ENCODE measurements at places on chromosomes 7 and 10.

- DNase-seq = no peak
Observed at GRCh38 chr7:41661596-41661995, 41.3 kb downstream of the INHBA start.

DNA sequence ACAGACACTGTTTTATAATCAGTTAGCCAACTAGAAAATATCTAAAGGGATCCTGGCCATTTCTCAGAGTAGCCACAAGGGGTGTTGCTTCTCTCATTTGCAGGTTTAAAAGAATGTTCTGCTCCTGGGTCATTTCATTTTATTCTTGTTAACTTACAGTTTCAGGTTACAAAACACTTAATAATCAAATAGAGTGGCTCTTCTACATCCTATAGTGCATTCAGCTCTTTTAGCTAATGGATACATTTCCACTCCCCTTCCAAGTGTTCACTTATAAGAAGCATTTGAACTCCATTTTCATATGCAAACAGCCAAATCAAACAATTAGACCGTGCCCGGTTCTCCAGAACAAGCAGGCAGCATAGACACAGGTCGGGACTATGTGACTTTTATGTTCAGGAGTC is 117.5 kb downstream of the TRIL start:
- no peak for DNase-seq

DNA sequence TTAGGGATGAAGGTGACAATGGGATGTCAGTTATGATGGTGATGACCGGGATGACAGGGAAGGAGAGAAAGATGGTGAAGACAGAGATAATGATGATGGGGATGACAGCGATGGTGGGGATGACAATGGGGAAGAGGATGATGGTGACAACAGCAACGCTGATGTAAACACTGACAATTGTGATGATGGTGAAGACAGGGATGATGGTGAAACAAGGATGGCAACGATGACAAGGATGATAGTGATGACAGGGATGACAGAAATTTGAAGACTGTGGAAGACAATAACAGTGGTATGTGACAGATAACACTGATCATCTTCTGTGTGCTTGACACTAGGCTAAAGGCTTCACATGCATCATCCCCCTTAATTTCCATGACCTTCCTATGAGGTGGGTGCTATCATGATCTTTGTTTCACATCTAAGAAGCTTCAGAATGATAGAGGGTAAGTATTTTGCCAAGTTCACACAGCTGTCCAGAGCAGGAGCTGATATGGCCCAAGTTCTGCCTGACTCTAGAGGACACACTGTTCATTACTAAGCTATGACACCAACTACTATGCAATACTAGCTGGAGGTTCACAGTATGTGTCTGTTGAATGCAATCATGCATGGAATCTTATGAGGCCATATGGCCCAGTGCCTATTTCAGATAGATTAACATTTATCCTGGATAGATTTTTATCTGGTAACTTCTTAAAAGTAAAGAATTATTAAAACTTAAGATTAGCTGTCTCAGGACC is 105.6 kb downstream of the RNLS start:
- no peak for DNase-seq

GRCh38 chr7:137850972-137851945 is 4.5 kb upstream of the DGKI start:
- no peak for DNase-seq

DNA sequence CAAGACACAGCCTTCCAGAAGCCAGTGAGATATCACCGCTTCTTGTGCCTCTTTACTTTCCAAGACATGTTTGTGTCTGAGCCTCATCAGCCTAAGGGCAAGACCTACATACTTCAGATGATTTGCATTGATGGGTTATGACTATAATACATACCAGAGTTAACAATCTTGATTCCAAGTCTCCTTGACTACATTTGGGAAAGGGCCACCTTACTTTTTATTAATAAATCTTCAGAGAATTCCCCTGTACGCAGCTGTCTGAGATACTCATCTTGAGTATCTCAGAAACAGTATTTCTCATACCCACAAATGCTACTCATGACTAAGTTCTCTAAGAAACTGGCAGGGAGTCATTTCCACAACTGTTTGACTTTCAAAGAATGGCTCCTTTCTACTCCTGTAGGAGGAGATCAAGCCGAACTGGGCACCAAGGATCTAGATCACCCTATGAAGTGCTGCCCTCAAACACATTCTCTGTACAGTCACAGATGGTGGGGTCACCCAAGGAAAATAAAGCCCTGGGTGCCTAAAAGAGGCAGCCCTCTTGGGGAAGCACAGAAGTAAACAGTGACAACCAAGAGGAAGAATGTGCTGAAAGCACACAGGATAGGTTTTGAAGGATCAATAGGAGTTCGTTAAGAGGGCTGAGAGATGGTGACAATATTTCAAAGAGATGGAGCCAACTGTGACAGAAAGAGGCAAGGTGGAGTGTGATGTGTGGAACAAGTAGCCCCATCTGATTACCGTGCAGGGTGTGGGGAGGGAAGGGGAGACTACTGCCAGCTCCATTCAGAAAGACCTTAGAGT is 138.9 kb downstream of the JAZF1 start:
- no peak for DNase-seq

DNA sequence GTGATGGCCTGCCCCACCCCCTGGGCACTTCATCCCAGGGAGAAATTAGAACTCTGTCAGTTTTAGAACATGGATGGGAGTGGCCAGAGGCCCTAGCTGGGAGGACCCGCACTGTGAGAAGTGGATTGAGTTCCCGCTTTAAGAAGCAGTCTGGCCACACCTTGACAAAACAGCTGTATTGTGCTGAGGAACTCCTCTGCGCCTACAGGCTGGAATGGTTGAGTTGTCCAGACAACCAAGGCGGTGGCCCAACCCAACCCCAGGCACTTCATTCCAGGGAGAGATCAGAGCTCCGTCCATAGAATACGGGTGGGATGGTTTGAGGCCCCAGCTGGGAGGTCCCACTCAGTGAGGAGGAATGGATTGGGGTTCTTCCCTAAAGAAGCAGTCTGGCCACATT is 196.0 kb downstream of the TMEM26 start:
- no peak for DNase-seq

- no peak for DNase-seq
Observed at GRCh38 chr10:49228677-49229076, 40.5 kb upstream of the TMEM273 start.

DNA sequence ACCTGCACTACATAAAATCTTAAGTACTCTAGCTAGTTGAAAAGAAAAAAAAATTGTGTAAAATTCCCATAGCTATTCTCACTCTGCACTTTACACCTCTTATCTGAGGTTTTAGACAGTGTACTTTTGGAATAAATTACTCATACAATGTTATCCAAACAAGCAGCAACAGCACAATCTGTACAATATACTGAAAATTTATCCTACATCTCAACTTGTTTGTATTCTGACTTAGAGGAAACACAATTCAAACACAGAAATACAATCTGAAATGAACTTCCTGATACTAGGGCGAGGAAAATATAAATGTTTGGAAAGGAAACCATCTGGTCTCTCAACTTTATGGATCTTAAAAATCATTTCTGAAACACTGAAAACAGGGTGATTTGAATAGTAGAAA is 381.7 kb downstream of the THSD7A start:
- no peak for DNase-seq

- DNase-seq = no peak
Observed at GRCh38 chr7:155296006-155296787, 1.5 kb upstream of the INSIG1 start.

DNA sequence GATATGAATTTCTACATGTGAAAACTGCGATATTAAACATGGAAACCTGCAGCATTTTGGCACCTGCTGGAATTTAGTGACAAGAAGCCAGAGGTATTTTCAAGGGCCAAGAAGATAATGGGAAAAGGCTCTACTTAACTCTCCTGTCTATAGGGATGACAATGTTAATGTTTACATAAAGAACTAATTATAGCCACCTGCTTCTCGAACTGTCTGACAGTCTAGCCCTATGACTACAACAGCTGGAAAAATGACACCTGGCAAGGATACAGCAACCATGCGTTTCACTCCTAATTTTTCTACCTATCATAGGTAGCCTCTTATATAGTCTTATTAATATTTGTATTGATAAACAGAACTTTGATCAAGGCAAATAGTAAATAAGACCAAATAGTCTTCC is 49.6 kb downstream of the MAGI2 start:
- no peak for DNase-seq

DNA sequence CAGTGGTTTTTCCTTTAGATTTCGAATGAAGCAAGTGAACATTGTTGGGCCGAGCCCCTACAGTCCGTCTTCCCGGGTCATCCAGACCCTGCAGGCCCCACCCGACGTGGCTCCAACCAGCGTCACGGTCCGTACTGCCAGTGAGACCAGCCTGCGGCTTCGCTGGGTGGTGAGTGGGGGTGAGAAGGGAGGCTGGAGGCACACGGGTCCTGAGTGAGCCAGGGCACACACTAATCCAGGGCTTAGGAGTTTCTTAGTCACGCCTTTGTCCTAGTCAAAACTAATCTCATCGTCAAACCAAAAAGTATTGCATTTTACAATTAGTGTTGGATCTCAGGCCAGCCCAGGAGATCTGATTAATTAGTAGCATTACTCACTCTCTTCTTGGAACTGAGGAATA is 568.8 kb upstream of the FOXK1 start:
- DNase-seq = no peak

GRCh38 chr10:13401142-13401541 is 53.0 kb upstream of the SEPHS1 start:
- DNase-seq = no peak

DNA sequence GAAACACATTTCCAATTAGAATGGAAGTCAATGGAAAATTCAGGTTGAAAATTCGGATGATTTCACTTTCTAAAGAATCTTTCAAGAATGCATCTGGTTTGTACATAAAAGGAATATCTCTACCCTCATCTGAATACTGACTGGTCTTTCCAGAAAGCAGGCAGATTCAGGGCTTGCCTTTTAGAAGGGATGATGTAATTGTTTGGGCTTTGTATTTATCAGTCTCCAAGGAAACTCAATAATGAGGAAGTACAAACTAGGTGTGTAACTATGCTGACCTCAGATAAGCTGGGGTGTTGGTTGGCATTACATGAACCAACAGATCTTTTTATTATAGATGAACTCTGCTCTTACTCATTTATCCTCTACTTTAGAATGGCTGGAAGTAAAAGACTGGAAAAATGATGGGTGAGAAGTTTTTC is 24.1 kb downstream of the PDLIM1 start:
- no peak for DNase-seq

- no peak for DNase-seq
Observed at GRCh38 chr10:86698207-86698940, 30.1 kb downstream of the LDB3 start.

GRCh38 chr10:47246406-47247147 is 53.4 kb upstream of the GDF10 start:
- DNase-seq = no peak

- no peak for DNase-seq
Observed at GRCh38 chr10:97770255-97770654, 1.5 kb downstream of the SFRP5 start.

- DNase-seq = no peak
Observed at GRCh38 chr10:22673785-22674572, 40.4 kb downstream of the PIP4K2A start.

GRCh38 chr10:16242859-16243613 is 193.8 kb upstream of the PTER start:
- no peak for DNase-seq

- no peak for DNase-seq
Observed at GRCh38 chr7:17159500-17160037, 138.9 kb upstream of the AHR start.

DNA sequence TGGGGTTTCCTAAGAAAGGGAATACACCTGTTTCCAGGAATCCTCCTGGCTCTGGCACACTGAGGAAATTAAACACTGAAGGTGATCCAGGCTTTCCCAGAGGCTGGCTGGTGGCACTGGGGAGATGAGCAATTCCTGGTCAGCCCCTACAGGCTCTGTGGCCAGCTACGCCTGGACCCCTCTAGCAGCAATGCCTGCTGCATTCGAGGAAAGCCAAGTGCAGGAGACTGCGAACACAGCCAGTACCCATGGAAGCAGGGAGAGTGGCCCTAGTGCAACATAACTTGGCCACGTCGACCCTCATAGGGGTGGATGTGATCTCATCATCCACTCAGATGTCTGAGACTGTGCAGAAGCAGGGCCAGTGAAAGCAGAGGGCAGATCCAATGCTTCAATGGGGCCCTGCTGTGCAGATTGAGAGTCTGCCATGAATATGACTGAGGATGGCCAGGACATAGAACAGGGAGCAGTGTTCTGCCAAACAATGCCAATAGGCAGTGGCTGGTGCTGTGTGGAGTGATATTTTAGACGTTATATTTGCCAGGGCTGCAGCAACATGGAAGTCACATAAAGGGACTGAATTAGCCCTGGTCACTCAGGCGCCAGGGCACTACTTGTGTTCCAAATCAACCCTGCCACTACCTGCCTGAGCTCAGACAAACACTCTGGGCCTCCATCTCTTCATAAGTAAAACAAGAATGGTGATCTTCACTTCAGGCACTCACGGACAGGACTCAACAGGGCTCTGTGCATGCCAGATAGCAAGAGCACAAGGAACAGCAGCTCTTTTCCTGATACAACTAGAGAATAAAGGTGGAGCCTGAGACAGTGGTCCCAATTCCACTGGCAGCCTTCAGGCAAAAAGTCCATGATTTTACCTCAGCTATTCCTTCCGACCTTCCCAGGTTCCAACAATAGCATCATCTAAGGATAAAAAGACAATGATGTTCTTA is 2.4 kb downstream of the ZNF488 start:
- no peak for DNase-seq

GRCh38 chr7:66276363-66276762 is 71.2 kb downstream of the TPST1 start:
- no peak for DNase-seq

GRCh38 chr10:24853661-24854060 is 98.7 kb downstream of the PRTFDC1 start:
- no peak for DNase-seq

DNA sequence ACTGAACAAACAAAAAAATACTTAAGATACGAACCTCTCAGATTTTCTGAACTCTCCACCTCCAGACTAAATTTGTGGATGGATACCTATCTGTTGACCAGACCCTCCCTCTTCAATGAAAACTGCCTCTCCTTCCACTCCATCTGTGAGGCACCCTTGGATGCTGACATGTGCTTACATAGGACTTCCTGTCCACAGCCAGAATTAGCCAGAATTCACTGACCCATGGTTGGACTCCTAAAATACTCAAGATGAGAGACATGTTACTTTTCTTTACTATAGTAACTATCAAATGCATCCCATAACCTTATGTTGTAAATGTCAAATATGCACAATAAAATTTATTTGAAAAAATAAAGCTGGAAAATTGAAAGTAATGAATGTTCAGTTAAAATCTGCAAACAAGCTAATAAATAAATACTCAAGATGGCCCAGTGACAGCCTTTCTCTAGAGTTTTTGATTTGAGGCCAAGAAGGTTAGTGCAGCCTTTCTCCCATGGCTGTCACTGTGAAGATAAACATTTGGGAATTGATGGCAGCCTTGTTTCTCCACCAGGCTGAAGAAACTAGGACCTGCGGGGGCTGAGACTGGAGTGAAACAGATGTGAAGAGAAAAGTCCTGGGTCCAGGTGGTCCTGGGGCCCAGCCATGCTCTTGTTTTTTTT is 287.0 kb downstream of the ZEB1 start:
- DNase-seq = no peak

- DNase-seq = no peak
Observed at GRCh38 chr7:50688226-50688590, 94.5 kb downstream of the GRB10 start.

Data from activated CD4-positive, CD25-positive, alpha-beta regulatory T cell (primary cell).